ENCODE measurements at places on chromosomes 2 and 18.

DNA sequence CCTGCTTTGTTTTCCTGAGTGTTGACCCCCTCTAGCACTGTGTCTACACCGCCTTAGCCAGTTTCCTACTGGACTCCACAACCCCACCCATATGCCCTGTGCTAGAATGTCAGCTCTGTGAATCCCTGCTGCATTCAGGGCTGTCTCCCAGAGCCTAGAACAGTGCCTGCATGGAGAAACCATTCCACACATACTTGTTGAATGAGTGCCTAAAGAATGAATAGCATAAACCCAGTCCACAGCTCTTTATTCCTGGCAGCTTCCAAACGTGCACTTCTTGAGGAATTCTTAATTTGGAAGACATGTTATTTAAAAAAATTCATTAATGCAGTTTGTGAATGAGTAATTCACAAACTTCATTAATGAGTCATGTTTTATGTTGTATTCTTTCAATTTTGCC lies 6.5 kb upstream of the NAPG start:
- no peak for DNase-seq

DNA sequence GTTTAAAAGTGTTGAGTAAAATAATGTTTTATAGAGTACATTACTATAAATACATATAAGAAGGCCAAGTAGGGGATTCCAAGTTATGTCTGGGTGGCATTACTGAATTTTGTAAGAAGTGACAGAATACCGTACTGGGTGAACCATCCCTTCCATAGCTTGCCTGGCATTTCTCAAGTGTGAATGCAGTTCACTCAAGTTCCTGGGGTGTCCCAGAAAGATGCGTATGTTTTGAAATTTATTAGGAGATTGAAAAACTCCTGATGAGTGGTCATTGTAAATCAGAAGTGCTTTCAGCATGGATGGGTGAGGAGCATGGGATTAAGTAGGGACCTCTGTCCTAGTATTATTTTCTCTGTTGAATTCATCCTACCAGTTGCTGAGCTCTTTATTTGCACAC lies 103.2 kb downstream of the VAPA start:
- DNase-seq: no peak

- DNase-seq: no peak
Observed at GRCh38 chr18:5145168-5145825, 51.8 kb downstream of the AKAIN1 start.

DNA sequence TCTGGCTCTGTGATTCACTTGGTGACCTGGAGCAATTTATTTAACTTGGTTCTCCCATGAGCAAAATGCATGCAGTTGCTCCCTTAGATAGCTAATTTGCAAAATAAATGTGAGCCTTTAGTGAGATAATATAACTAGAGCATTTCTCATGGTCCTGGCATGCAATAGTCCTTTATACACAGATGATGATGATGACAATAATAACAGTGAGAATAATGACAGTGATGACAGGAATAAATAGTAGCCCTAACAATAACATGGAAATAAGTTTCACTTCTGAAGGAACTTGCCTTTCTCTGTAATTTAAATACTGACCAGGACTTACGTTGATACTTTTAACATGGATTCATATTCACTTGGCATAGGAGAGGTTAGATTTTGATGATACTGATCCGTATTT lies 49.2 kb downstream of the LPIN1 start:
- no peak for DNase-seq

DNA sequence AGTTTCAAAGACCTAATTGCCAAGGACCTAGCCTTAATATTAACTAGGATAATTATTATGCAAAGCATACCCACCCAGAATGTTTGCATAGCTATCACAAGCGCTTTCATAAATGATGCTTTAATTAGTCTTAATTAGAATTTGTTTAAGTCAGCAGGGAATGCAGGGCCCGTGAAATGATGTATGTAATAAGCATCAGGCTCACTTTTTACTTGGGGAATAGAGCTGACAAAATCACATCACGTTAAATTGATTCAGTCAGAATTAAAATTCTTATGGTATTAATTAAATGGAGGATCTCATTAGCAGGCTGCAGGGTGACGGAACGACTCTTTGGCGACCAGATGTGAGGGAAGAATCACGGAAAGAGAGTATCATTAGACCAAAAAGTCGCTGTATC lies 264.5 kb downstream of the GPD2 start:
- no peak for DNase-seq

DNA sequence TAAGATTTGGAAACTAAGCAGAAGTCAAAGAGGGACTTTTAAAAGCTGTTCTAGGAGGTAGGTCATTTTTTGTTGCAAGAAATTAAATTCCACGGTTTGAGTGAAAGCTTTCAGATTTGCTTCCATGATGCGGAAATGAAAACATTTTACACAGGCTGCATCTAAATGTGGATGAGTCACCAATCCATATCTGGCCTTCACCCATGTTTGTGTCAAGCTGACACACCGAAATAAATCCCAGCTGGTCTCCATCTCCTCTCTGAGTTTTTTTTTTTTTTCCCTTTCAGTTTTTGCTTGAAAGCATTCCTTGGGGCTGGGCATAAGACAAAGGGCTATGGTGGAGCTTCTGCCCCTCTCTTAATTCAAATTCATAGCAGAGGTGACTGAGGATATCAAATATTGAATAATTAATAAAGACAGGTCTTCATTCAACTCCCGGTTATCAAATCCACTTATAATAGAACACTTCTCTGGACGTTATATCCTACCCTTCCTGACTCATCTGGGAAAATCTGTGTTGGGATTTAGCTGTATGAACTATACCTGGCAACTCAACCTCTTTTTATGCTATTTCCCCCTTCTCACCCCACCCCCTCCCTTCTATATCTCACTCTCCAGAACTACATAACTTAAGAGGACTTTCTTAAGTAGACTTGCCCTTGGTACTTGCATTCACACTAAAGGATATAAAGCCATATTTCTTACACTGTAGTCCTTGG lies 558.3 kb upstream of the GCFC2 start:
- DNase-seq: peak; percentile 60

- no peak for DNase-seq
Observed at GRCh38 chr2:151189125-151189524, 72.5 kb downstream of the RBM43 start.

- no peak for DNase-seq
Observed at GRCh38 chr2:10576456-10576855, 113.3 kb downstream of the NOL10 start.

- peak; percentile 42 for DNase-seq
Observed at GRCh38 chr2:192035731-192036442, 158.8 kb downstream of the TMEFF2 start.

GRCh38 chr18:23938043-23938756 lies 76.4 kb upstream of the TTC39C start:
- DNase-seq: no peak

DNA sequence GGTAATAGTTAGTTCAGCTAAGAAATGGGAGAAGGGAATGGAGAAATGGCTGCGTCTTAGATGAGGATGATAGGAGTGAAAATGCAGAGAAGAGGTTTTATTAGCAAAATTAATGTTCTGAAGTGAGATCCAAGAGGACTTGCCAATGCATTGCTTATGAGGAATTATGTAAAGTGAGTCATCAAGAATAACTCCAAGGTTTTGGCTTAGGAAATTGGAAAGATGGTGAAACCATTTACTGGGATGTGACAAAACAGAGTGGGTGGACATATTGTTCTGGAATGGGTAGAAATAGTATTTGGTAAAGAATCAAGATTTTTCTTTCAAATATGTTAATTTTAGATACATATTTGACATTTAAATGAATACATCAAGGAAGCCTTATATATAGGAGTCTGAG lies 306.6 kb upstream of the CYRIA start:
- DNase-seq: no peak

DNA sequence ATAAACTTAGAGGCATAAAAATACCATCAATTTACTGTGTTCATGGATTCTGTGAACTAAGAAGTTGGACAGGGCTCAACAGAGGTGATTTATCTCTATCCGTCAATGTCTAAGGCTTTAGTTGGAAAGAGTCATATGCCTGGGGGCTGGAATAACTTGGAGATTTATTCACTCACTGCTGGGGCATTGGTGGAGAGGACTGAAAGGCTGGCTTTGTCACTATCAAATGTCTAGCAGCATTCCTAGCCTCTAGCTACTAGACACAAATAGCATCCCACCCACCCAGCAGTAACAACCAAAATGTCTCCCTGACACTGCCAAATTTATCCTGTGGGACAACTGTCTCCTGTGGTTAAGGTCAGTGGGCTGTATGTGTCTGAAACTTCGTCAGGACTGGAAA lies 71.0 kb downstream of the EVA1A start:
- no peak for DNase-seq

DNA sequence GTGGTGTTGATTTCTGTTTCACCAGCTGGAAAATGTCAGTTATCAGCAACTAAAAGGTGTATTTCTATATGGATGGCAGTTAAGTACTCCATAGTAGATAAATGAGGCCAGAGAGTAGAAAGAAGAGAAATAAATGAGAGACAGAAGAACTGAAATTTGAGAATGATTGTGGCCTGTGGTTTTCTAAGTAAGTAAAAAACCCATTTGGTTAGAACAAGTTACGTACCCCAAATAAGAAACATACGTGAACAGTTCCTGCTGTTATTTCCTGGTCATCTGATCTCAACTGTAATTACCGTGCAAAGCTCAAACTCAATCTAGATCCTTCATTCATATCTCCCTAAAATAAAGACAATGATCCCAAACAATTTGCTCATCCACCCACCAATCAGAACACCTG lies 181.3 kb downstream of the PID1 start:
- no peak for DNase-seq

- DNase-seq: peak; percentile 51
Observed at GRCh38 chr2:24702800-24703199, 90.4 kb downstream of the PTRHD1 start.

- peak; percentile 61 for DNase-seq
Observed at GRCh38 chr2:55482186-55482884, 37.2 kb upstream of the CFAP36 start.

GRCh38 chr2:39930175-39930917 lies 151.3 kb upstream of the THUMPD2 start:
- DNase-seq: no peak

DNA sequence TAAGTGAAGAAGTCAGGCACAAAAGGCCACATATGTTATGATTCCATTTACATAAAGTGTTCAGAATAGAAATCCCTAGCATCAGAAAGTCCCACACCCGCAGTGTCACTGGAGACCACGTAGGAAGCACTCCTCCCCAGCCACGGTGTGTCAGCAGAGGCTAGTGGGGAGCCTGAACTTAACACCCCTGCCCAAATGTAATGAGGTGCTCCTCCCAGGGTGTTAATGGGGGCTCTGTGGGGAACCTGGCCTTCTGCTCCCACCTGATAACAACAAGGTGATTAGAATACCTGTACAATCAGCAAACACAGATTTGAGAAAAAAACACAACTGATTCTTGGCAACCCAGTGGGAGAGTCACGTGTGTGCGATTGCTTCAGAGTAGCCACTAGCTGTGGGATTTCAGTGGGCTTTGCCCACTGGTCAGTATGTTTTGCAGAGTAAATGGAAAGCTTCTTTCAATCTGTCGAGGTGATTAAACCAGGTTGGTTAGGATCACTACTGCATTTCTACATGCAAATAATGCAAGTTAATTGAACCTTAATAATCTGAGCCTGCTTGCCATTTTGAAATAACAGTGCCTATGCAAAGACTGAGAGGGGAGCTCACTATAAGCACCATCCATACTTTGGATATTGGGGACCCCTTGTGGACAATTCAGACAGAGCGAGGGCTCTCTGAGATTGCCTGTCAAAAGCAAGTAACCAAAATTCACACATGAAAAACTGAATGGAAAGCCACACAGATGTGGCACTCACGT lies 20.6 kb upstream of the ATRAID start:
- peak; percentile 53 for DNase-seq

- DNase-seq: no peak
Observed at GRCh38 chr2:27033253-27033852, 588 bp downstream of the TMEM214 start.

GRCh38 chr2:46163804-46164528 lies 133.2 kb upstream of the EPAS1 start:
- DNase-seq: peak; percentile 88

- no peak for DNase-seq
Observed at GRCh38 chr2:222269132-222269531, 29.7 kb downstream of the PAX3 start.

DNA sequence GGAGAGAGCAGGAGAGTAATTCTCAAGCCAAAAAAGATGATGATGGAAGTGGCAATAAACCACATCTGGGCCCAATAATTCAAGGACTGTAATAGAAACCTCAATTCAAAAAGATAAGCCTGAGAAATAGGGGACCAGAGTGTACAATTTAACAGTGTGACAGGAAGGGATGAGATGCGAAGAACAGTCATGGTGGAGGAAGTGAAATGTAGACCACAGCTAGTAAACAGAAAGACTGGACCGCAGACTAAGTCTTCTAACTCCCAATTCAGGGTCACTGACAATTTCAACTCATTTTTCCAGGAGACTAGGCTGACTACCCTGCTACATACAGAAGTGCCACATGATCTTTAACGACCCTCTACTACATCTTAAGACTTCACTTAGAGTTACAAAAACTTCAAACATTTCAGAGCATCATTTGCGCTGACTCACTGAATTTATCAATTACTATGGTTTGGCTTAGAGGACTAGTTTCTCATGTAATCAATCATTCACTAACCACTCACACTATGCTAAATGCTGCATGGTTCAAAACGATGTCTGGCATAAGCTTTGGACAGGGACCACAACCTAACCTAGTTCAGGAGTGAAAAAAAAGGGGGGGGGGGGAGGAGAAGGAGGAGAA lies 9.0 kb downstream of the CUL3 start:
- no peak for DNase-seq

GRCh38 chr2:118168615-118169014 lies 80.3 kb downstream of the INSIG2 start:
- peak; percentile 24 for DNase-seq

GRCh38 chr2:225993430-225993829 lies 593.9 kb downstream of the NYAP2 start:
- DNase-seq: peak; percentile 13

DNA sequence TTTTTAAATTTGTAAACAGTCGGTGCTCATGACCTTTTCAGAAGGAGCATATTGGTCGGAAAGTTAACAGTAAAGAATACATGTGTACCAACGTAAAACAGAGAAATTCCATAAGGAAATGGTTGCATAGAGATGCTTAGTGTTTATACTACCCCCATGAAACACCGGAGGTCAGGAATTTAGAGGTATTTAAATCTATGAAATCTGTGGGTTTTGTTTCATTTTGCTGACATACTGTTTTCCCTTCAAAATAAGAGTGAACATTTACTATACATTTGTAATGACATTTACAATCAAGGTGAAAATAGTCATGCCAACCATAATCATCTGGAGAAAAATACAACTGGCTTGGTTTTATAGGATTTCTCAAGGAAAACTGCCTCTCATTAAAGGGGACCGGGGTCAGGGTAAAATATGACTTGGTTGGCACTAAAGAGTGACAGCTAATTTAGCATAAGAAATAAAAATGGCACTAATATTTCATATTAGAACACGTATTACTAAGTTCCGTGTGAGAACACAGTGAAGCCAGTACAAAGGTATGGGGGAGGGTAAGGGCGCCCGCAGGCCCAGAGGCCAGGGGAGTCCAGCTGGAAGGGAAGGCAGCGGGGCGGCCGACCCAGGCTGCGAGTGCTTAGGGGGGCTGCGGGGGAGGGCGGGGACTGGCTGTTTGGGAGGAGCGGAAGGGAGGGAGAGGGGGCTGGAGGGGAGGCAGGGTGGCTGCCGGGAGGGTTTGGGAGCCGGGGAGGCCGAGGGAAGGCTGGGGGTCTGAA lies 1.1 kb upstream of the RNU4ATAC start:
- peak; percentile 70 for DNase-seq

GRCh38 chr2:189836644-189837043 lies 52.4 kb downstream of the PMS1 start:
- DNase-seq: peak; percentile 6

- no peak for DNase-seq
Observed at GRCh38 chr18:73124175-73124574, 256.4 kb upstream of the NETO1 start.

- DNase-seq: peak; percentile 95
Observed at GRCh38 chr2:196601430-196602306, 37.8 kb upstream of the CCDC150 start.
